ENCODE measurements at places on chromosomes 3 and 15.

- DNase-seq: no peak
These were observed 90.1 kb upstream of the EPHB3 start for GRCh38 chr3:184471439-184471838.

GRCh38 chr3:12405432-12406272, 78.6 kb upstream of the TSEN2 start:
- DNase-seq: no peak

DNA sequence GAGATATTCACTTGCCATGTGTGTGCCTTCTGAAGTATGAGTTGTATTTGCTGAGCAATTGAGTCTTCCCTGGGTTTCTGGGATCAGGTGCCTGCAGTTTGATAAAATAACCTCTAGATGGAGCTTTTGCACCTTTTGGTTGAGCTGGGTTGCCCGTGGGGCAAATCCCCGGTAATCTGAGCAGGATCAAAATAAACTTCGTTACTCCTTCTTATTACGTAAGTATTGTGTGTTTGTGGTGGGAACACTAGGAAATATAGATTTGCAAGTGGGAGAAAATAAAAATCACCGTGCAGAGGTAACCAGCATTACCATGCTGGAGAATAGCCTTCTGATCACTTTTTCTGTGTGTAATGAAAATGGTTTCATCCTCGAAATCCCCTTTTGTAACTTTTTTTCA, 277.4 kb upstream of the NR2E3 start:
- DNase-seq: peak; percentile 50

GRCh38 chr3:120153294-120153693, 59.0 kb upstream of the GSK3B start:
- DNase-seq: peak; percentile 85

GRCh38 chr3:137294839-137295238, 337.1 kb downstream of the IL20RB start:
- DNase-seq: no peak

- no peak for DNase-seq
These were observed 357.5 kb upstream of the UMPS start for GRCh38 chr3:124372775-124373174.

DNA sequence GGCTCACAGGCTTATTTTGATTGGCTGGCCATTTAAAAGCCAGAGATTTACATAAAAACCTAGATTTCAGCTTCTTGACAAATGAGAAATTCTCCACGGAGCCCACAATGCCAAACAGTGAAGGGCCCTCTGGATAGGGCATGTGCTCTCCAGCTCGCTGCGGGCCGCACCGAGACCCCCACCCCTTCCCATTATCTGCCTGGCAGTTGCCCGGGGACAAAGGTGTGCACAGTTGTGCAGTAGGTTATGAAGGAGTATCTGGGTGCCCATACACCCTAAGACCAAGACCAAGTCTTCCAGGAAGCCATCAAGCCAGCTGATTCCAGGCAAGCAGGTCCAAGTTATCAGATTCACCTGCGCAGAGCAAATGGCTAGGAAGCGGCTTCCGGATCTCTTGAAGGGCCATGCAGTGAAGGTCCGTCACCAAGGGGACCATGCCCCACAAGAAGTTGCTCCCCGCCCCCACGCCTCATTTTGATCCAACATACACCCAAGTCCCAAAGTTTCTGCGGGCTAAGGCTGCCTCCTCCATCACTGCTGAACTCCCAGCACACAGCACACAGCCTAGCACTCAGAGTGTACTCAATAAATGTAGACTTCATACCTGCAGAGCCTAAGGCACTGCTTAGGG, 1.3 kb downstream of the MRPS25 start:
- no peak for DNase-seq

GRCh38 chr15:67101911-67102598, 36.7 kb downstream of the SMAD3 start:
- DNase-seq: peak; percentile 27

DNA sequence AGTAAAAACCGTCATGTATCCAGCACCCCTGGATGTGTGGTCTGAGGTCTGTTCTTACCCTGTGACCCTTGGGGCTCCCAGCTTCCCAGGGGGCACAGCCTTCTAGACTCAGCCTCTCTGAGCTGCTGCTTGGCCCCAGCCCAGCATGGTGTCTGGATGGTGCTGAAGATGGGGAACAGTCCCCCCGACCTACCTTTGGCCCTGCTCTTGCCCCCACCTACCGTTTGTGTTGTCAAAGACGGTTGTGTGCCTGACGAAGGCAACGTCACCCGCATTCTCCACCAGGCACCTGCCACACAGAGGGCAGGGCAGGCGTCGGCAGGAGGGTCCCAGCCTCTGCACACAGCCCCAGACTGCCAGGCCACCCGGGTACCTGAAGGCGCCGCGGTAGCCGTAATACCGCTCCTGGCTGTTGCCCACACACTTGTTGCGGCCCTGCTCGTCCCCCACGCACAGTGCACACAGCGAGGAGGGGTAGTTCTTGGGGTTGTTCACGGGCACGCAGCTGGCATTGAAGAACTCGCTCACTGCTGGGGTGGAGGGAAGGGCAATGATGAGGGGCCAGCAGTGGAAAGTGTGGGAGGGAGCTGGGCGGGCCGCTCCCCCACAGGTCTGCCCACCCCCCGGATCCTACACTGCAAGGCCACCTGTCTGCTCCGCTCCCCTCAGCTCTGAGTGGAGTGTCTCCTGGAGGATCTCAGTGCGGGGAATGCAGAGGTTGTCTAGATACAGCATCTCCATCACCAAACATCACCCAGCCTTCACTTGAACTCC, 21.0 kb downstream of the MELTF start:
- no peak for DNase-seq

- no peak for DNase-seq
These were observed 108.4 kb downstream of the LSM3 start for GRCh38 chr3:14286887-14287500.

DNA sequence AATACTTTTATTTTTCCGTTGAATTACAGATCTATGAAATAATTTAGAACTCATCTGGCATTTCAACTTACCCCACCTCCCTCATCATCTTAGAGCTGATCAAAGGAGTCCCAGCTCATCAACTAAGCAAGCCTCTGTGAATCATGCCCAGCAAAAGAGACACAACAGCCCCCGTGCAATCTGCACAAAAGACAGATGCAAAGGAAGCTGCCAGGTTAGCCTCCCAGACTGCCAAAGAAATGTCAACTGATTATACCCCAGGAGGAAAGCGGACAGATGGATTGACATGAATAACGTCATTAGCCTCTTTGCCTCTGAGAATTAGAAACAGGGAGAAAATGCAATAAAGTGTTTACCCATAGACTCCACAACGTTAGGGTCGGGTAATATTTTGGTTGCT, 75.0 kb downstream of the GABRB3 start:
- no peak for DNase-seq

DNA sequence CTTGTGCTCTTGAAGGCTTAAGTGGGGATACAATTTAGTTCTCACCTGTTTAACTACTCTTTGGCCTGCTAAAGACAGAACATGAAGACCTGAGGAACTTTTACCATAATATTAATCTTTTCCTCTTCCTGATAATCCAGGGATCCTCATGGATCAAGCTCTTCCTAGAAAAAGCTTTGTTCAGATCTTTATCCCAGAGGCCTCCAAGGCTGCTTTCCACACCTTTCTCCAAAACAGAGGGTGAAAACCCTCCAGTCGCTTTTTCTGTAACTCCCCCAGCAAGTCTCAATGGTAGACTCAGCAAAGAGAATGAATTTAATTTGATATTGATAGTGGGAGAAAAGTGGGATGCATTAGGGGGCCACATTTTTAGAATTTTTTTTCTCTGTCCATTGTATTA, 203.6 kb downstream of the CGGBP1 start:
- DNase-seq: no peak

DNA sequence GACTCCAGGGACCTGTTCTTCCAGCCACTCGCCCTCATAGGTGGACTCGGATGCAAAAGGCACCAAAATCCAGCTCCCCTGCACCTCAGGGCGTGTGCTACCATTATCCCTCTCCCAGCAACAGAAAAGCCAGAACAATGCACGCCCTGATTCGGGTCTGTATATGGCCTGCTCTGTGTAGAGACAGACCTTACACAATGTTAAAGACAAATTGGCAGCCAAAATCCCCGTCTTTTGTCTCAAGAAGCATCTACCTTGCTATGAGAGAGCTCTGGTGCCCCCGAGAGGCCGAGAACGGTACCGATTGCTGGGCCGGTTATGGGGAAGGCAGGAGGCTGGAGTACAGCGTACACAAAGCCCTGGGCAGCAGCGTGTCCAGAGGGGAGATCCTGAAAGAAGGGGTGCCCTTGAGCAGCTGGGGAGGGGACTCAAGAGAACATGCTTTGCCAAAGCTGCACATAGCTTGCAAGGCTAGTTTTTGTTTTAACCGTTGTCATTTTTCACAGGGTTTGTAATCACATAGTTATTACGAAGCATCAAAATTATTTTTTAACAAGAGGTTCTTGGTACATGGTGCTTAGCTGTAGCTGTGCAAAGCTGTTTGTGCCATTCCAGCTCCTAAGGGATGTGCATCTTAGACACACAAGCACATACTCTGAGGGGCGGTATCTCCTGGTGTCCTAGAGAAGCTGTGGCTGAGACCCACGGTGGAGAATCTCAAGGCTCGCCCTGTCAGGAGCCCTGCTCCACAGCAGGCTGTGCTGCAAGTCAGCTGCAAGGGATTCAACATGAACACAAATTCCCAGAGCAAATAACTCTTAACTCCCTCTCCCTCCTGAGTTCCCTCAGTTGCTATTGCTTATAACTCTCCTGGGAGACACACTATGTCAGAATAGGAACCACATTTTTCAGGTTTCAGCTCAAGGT, 461.5 kb upstream of the PPP2R3A start:
- peak; percentile 84 for DNase-seq

- peak; percentile 85 for DNase-seq
These were observed 154.8 kb downstream of the PLCL2 start for GRCh38 chr3:17039594-17039993.

DNA sequence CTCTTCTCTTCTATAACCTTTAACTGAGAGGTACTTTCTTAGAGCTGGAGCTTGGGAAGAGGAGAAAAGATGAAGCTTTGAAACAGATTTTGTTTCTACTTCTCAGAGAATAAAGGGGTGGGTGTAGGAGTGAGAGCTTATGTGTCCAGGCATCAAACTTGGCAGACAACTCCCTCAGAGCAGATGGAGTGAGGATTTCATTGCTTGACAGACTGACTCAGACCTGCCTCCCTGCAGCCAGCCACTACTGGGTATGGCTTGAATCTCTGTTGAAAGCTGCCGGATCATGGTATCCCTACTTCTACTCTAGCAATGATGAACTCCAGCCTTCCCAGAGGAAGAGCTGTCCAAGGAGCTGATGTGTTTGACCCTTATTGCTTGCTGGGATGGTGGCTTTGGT, 36.7 kb downstream of the SYN2 start:
- no peak for DNase-seq

Data from AG08395 (cell line).